ENCODE measurements at places on chromosomes 11 and 22.

GRCh38 chr22:29154364-29155048 is 51.2 kb upstream of the EMID1 start:
- peak; percentile 56 for DNase-seq

DNA sequence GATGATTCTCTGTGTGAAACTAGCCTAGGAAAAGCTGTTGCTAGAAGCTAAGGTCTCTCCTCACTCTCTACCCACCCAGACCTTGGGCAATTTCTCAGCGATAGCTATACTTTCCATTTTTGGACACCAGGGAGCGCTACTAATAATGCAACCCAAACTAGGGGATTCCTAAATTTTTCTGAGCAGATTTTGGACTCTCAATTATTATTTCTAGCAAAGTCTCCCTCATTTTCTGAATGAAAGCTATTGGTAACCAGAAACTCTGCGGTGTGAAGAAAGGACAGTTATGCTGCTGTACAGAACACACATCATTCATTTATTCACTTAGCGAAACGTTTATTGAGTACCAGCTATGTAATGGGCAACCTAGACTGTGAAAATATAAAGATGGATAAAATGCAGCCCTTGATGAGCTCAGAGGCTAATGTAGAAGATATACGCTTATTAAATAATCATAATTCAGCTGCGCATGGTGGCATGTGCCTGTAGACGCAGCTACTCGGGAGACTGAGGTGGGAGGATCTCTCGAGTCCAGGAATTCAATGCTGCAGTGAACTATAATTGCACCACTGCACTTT is 6.1 kb upstream of the STIM1 start:
- DNase-seq: peak; percentile 17

GRCh38 chr11:121801781-121802180 is 314.2 kb downstream of the BLID start:
- no peak for DNase-seq

GRCh38 chr11:49995565-49995964 is 13.2 kb upstream of the OR4C12 start:
- DNase-seq: no peak

DNA sequence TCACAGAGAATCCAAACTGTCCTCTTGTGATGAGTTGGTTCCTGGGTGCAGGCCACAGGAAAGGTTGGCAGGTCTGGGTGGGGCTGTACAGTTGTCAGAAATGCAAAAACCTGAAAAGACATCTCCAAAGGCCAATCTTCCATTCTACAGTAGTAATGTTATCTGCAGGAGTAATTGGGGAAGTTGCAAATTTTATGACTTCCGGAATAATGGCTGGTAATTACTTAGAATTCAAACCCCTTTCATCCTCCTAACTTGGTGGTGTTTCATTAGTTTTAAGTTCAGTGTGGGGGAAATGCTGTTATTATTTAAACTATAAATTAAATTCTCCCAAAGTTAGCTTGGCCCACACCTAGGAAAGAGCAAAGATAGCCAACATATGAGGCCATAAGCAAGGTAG is 64.7 kb upstream of the FAT3 start:
- DNase-seq: no peak

DNA sequence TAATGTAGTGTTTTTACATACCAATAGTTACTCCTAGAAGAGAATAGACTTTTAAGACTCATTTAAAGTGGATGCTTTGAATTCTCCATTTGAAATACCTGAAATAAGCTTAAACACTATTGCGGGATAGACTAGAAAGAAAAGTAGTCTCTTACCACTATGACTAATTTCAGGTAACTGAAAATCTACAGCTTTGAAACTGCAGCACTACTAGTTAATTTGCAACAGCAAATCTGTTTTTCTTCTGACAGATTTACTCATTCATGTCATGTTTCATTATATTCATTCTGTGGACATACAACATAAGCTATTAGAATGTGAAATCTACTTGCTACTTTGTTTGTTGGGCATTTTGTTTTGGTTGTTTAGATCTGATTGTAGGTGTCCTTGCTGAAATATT is 153.6 kb downstream of the MAML2 start:
- DNase-seq: no peak

- no peak for DNase-seq
Measured at GRCh38 chr11:12897390-12897789, 111.7 kb upstream of the RASSF10 start.

DNA sequence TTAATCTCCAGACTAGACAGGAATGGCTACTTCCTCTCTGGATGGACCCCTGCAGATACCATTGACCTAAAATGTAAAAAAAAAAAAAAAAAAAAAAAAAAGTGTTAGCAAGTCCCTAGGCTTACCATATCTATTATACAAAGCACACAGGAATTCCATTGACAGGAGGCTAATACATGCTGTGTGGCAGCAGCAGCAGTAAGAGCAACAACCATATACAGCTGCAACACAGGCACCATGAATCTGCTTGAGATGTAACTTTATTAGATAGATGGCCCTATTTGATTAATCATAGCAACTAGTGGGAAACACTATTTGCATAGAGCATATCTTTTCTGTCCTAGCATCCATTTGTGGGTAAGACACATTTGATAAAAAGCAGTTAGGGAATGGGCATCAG is 1447.1 kb downstream of the FAM181B start:
- DNase-seq: no peak

DNA sequence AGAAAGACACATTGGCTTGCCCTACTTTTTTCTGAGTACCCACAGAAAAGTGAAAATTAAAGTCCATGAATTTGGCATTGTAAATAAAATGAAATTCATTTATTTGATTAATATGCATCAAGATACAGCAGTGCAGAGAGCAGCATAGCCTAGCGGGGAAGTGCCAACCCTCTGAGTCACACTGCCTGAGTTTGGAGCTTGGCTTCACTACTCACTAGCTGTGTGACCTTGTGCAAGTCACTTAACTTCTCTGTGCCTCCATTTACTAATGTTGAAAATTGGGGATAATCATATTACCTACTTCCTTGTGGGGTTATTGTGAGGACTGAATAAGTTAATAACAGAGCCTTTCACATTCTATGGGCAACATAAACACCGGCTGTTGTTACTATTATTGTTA is 111.5 kb upstream of the CSNK2A3 start:
- no peak for DNase-seq

DNA sequence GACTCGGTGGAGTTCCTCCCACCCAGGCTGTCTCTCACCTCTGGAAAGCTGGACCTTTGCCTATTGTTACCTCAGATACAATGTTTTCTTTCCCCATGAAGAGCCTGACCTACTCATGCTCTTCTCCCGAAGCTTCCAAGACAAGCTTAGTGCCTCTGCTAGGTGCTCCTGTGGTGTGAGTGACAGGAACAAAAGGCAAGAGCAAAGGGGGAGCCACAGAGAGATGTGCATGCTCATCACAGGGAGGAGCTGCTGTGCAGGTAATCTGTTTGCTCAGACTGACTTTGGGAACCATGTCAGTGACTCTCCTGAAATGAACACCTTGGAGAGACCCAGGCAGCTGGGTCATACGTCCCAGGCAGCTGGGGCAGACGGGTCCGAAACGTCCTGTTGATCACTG is 53.6 kb upstream of the VSTM5 start:
- DNase-seq: no peak

GRCh38 chr11:102914238-102915043 is 39.7 kb upstream of the MMP12 start:
- no peak for DNase-seq

GRCh38 chr22:24146194-24146616 is 35.1 kb upstream of the SUSD2 start:
- peak; percentile 23 for DNase-seq

DNA sequence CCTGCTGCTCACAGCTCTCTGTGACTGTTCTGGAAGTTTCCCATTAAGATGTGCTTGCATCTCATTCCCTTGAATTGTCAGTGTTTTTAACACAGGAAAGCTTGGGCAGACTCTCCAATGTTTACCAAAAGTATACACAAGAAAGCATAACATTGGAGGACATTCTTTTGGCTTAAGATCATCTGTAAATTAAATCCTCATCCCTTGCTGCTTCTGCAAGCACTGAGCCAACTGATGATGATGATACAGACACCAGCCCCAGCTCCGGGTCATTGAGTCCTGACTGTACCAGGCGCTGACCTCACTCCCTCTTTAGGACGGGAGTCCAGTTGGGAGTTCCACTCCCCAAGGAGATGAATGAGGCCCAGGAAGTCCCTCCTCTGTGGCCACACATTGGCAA is 23.8 kb downstream of the CD82 start:
- DNase-seq: no peak

GRCh38 chr22:20494978-20495860 is at the start of gene KLHL22:
Gene KLHL22, minus strand, starts transcription at chr22:20495795. Its CDS starts 6,584 bp downstream, at chr22:20489211.
- DNase-seq: no peak

GRCh38 chr11:70059971-70060370 is 18.1 kb upstream of the ANO1 start:
- DNase-seq: no peak

GRCh38 chr11:14420223-14420622 is 61.2 kb upstream of the RRAS2 start:
- DNase-seq: no peak

DNA sequence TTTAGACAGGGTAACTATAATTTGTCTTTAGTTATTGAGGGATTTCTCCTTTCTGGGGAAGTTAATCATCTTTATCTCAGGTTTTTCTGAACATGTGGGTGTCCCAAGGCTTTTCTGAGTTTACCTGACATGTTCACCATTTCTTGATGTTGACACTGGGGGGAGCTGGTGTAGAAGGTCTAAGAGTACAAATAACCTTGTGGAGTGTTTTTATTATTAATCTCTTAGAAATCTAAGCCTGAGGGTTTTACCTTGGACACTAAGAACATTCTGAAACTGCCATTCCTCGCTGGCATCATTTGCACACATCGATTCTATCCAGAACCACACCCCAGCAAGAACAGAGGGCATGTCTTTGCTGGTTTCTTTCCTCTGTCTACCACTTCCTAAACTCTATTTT is 15.6 kb upstream of the C11orf91 start:
- DNase-seq: no peak

GRCh38 chr11:68784653-68785052 is 33.3 kb upstream of the TESMIN start:
- DNase-seq: no peak

DNA sequence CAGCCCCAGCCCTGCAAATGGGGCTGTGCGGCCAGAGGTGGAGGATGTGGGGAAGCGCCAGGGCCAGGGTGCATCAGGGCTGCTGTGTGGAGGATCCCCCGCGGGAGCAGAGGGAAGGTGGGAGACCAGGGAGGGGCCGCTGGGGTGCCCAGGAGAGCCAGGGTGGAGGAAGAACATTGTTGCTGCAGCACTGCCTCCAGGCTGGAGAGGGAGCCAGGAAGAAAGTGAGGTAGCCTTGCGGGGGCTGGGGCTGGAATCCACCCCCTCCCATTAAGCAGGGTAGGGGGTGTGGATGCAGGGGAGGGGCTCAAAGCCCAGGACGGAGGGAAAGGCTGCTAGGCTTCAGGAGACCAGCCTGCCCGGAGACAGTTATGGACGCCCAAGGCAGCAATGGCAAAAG is 15.0 kb downstream of the CABP7 start:
- DNase-seq: no peak

DNA sequence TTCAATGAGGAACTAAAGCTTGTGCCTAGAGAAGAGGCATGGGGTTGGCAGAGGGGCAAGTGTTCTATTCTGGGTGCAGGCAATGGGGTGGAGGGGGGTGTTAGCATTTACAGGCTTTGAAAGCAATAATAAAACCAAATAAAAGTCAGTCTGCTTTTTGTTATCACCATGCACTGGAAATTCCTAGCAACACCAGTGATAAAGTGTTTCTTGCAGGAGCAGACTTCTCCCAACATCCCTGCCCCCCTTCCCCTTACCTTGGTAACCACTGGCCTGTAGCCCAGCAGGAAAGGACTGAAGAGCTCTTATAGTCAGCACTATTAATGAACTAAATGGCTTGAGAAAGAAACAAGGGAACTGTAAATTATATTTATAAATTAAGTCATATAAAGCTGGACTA is 65.2 kb upstream of the SESN3 start:
- DNase-seq: no peak

Measured in effector CD8-positive, alpha-beta T cell (primary cell).